ENCODE measurements at places on chromosomes 1 and 21.

DNA sequence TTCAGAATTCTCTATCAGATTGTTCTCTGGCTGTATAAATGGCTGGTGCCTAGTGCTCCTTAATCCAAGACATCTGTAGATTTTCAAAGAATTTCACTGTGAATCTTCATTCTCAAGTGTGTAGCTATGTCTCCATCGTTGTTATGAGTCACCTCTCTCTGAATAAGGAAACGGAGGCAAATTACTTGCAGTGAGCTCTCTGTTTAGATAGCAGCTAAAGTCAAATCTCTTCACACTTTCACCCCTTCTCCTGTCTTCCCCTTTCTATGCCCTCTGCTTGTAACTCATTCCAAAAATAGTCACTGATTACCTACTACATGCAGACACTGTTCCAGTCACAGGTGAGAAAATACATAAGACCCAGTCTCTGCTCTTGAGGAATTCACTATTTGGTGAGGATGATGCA is 39.7 kb downstream of the CHML start:
- DNase-seq, result no peak

DNA sequence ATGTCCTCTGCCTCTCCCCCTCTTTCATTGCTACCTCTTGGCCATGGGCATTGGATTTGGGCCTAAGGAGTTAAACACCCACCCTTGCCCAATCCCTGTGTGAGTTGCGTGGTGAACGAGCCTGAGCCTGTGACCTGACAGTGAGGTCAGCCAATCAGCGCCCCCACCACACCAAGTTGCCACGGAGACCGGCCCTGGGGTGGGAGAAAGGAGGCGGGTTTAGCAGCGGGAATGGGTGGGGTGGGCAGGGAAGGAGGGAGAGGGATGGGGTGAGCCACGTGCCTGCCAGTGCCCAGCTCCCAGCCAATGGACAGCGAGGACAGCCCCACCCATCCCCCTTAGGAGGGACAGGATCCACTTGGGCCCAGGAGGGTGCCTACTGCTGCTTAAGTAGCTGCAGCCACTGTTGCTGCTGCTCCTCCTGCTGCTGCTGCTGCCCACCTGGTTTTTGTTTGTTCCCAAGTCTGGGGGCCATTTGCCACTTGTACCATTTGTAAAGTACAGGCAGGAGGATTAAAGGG is 9.5 kb downstream of the ZBTB7B start:
- peak; percentile 77 for DNase-seq

GRCh38 chr1:214003233-214003632 is 15.5 kb downstream of the PROX1 start:
- DNase-seq, result no peak

- no peak for DNase-seq
Observed at GRCh38 chr1:8152731-8153702, 126.9 kb upstream of the ERRFI1 start.

- peak; percentile 57 for DNase-seq
Observed at GRCh38 chr1:160097151-160097910, 1.1 kb downstream of the IGSF8 start.

DNA sequence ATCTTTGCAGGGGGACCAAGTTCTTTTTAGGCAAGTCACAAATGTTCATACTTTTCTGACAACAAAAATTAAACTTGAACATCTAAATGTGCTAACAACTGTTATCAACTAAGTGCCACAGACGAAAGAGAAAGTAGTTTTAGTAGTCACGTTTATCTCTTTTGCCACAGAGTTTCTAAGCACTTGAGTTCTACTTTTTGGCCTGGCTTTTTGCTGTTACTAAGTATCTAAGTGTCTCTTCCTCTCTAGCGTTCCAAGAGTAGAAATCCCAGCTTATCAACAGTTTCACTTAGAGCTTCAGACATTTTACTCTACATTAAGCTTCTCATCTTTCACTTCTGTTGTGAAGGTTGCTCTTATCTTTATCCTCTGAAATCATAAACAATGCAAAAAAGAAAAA is 34.2 kb downstream of the GATAD2B start:
- DNase-seq, result no peak

DNA sequence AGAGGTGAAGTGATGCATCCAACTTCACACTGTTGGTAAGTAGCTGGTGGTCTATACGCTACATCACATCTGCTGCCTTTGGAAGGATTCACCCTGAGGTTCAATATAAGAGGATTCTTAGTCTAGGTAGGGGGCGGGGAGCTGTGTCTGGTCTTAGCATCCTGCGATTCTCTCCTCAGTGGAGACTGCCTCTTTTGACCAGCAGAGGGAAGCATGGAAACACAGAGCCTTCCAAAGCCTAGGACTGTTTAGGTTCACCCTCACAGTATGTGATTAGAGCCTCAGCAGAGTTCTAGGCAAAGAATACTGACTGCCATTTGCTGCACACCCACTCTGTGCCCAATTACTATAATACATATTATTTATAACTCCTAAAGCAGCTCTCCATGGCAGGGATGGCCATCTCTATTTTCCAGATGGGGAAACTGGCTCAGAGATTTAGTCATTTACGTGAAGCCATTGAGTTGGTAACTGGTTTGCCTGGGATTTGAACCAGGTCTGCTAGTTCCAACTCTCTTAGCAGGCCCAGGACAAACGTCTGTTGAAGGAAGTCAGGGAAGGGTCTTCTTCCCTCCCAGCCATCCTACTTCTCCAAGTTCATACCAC is 28.9 kb upstream of the EFCAB14 start:
- DNase-seq, result peak; percentile 88

- DNase-seq, result no peak
Observed at GRCh38 chr1:7856345-7856744, 3.5 kb upstream of the UTS2 start.

- DNase-seq, result no peak
Observed at GRCh38 chr21:34792504-34793089, 123.8 kb downstream of the CLIC6 start.

GRCh38 chr1:85555867-85556573 is 24.5 kb upstream of the CCN1 start:
- no peak for DNase-seq

DNA sequence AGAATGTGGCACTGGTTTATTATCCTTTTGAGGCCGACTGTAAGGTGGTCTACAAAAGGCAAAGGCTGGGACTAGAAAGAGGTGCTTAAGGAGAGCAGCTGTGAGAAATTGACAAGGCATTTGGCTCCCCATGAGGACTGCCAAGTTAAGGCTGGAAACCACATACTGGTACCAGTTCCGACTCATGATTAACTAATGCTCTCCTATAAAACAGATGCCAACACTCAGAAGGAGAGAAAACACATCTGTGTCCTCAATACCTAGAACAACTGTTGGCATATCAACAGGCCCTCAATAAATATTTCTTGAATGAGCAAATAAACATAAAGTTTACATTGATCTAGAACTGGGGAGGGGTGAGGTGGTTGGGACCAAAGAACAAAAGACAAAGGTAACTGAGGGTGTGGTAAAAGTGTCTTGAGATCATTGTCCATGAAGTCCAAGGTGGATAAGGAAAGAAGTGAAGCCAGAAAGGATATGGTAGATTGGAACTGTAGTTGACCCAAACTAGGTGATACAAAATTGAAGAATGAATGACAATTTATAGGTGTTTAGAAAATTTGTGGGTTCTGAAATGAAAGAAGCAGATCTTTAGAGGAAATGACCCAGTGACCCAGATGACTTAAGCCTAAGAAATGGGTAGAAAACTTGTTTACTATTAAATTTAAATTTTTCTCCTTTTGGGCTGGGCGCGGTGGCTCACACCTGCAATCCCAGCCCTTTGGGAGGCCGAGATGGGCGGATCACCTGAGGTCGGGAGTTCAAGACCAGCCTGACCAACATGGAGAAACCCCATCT is 16.9 kb upstream of the MCL1 start:
- DNase-seq, result no peak

DNA sequence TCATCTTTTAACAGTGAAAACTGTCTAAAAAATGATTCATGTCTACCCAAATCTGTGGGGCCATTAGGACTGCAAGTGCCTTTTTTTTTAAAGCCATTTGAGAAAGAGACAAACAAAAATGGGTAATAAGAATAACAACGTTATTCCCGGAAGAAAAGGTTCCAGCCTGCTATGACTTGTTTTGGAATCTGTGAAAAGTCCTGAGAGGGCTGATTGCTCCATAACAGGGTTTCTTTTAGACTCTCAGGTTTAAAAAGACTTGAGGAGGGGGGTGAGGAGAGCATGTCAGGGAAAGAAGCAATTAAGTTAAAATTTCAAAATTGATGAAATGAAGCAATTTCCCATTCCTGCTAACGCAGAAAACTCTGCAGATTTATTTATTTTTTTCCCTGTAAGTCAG is 56.4 kb downstream of the CACHD1 start:
- no peak for DNase-seq

DNA sequence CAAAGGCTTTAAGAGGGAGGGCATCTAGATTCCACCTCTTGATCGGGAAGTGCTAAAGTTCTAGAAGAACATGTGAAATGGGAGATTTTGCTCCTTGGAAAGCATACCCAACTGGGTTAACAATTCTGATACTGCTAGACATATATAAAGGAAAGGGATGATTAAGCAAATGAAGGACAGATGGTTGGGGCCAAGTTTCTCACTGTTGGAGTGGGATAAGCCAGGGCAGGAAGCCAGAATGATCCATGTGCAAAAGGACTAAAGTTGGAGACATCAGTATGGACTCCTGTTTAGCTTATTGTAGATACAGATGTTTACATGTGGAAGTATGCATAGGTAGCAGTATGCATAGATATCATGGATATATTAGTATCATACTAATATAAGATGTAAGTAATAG is 16.8 kb downstream of the PLA2G5 start:
- DNase-seq, result no peak

- DNase-seq, result no peak
Observed at GRCh38 chr1:2348346-2349325, 42.7 kb downstream of the MORN1 start.

DNA sequence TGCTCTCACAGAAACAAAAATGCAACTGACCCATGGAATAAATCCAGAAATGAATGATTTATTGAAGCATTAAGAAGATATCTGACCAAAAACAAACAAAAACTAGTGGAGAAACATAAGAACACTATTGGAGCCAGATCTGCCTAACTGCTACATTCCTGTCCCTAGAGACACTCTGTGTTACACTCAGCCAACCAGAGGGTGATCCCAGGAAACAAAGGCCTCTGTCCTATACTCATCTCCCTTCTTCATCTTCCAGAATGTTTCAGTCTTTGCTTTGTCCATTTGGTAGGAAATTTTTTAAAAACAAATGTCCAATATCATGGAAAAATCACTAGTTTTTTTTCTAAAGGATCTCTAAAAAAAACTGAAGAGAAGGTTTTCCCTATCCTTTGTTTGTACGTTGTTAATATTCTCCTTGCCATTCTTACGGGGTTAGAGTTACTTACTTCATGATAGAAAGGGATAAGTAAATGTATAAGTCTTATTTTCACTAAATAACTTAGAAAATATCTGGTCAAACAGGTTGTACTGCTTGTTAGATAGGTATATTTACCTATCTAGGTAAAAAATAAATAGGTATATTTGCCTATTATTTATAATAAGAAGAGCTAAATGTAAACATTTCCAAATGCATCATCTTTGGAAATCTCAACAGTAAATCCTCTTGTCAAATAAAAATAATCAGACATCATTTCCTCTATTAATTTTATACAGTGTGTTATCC is 59.1 kb downstream of the NME7 start:
- peak; percentile 55 for DNase-seq

GRCh38 chr1:203888807-203889251 is 27.4 kb downstream of the SNRPE start:
- DNase-seq, result no peak

DNA sequence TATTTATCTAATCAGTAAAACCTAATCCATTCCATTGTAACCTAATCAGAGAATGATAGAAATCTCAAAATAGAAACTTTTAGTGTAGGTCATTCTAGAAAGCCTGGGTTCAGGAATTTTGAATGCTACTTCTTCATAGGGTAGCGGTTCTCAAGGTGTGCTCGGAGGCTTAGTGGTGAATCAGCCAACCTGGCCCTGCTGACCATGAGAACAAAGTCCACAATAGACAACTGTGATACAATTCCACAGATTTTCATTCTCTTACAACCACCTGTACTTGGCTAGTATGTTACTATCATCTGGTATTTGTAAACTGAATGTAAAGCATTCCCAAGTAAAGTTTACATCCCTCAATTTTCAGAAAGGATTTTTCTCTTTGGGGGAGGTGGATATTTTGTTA is 7.5 kb upstream of the PUM1 start:
- DNase-seq, result no peak

DNA sequence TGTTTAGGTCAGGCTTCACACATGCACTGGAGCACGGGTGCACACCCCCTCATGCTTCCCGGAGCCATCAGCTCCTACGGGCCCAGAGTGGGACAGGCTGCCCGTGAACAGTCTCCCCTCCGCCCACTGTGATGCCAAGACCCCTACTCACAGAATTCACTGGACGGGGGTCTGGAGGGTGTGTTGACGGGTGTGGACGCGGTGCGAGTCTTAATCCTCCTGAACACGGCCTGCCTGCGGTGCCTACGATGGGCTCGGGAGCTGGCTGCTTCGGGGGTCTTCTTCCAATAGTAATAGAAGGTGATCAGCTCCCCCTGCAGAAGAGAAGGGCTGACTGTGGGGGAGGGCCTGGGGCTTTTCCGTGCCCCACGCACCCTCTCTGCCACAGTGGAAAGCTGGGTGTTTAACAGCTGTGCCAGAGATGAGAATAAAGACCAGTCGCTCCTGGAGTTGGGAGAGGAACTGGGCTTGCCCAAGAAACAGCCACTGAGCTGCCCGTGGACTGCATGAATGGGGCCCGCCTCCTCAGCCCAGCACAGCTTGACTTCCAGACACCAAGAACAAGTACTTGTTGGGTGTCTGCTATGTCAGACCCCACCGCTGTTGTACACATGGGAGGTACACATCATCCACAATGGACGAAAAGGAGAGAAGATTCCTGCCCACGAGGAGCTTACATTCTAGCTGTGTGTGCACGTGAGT is 47.9 kb downstream of the SLC45A1 start:
- no peak for DNase-seq

- DNase-seq, result no peak
Observed at GRCh38 chr1:15016526-15016925, 137.0 kb upstream of the TMEM51 start.

- peak; percentile 84 for DNase-seq
Observed at GRCh38 chr21:36700971-36701755, 2.2 kb downstream of the SIM2 start.

- DNase-seq, result no peak
Observed at GRCh38 chr1:159999204-159999603, 32.6 kb downstream of the PIGM start.

GRCh38 chr1:38872401-38873026 is 634 bp downstream of the MYCBP start:
- DNase-seq, result no peak

Data from NCI-H526 (cell line).